Left forelimb (tissue), 1 donor: ENCODE measurements at places on chromosomes 2 and 18.

- no peak for DNase-seq
Observed at GRCh38 chr2:77034445-77034844, 487.7 kb downstream of the LRRTM4 start.

DNA sequence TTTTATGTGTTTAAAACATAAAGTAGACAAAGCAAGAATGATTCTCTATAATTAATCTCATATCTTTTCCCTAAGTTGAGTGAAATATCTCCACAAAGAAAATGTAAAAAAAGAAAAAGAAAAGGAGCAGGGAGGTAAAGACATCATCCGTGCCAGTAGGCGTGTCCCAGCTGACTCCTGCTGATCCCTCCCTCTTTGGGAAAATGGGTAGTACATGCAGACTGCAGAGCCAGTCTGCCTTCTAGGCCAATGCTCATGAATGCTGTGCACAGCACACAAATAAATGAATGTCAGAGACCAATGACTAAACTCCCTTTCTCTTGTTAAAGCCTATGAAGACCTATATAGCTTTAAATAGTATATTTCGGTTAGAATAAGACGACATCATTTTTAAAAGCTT lies 64.7 kb downstream of the RAPH1 start:
- no peak for DNase-seq

DNA sequence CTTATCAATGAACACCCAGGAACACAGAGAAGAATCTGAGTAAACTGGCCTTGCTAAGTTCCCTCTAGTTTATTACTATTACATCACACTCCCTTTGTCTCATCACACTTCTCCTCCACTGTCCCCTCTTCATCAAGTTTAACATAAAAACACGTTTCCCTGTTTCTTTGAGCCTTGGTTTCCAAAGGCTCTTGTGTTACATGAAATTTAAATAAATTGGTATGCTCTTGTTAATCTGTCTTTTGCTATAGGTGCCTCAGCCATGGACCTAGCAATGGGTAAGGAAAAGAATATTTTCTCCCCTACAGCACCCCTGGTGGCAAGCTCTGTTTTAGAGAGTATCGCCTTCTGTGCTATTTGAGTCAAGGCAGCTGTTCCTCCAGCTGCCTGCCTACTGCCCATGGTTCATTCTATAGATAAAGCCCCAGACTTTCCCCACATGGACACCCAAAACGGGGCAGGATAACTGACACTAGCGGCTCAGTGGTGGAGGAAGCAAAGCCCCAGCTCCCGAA lies 31.8 kb downstream of the TGIF1 start:
- no peak for DNase-seq

GRCh38 chr18:79796016-79796415 lies 1.7 kb upstream of the KCNG2 start:
- DNase-seq: no peak

GRCh38 chr2:113041871-113042270 lies 10.8 kb downstream of the IL36B start:
- no peak for DNase-seq

DNA sequence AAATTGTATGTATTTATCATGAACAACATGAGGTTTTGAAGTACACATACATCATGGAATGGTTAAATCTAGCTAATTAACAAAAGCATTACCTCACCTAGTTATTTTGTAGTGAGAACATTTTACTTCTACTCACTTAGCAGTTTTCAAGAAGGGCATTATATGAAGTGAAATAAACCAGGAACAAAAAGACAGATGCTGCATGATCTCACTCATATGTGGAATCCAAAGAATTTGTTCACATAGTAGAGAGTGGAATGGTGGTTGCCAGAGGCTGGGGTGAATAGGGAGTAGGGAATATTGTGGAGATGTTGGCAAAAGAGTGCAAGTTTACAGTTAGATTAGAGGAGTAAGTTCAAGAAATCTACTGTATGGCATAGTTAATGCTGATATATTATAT lies 292.0 kb downstream of the ASXL3 start:
- no peak for DNase-seq

GRCh38 chr2:28643327-28643726 lies 108.3 kb upstream of the PPP1CB start:
- DNase-seq: no peak

GRCh38 chr18:75790111-75790510 lies 362.6 kb upstream of the SMIM21 start:
- no peak for DNase-seq

DNA sequence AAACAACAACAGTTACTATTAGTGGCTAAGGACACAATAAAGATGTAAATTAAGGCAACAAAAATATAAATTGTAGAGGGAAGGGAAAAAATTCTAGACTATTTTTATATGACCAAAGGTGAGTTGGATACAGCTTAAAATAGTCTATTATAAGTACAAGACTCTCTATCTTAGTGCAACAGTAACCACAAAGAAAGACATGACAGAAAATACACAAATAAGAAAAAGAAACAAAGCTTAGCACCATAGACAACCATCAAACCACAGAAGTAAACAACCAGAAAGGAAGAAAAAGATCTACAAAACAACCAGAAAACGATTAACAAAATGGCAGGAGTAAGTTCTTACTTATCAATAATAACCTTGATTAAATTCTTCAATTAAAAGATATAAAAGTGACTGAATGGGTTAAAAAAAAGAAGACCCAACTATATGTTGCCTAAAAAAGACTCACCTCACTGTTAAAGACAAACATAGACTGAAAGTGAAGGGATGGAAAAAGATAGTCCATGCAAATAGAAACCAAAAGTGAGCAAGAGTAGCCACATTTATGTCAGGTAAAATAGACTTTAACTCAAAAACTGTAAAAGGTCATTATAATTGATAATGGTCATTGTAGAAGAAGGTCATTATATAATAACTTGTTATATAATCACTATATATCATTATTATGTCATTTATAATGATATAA lies 62.5 kb downstream of the USP40 start:
- no peak for DNase-seq

DNA sequence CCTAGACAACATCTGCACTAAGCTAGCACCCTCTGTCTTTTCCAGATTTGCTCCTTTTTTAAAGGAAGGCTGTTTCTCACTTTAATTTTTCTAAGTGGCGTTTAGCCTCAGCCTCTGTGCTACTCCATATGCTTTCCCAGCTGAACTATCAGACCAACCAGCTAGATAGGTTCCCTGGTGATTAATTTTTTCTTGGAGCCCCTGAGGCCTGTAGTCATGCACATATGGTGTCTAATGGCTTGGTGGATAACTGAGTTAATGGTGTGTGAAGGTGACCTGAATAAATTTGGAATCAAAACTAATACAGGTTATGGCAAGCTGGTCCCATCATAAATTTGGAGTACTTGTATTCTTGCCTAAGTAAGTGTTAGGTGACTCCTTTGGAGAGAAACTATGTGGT lies 135.5 kb downstream of the MGAT5 start:
- DNase-seq: no peak

GRCh38 chr18:25223211-25223610 lies 128.8 kb downstream of the ZNF521 start:
- no peak for DNase-seq

- DNase-seq: no peak
Observed at GRCh38 chr2:202604699-202605098, 30.1 kb upstream of the FAM117B start.

DNA sequence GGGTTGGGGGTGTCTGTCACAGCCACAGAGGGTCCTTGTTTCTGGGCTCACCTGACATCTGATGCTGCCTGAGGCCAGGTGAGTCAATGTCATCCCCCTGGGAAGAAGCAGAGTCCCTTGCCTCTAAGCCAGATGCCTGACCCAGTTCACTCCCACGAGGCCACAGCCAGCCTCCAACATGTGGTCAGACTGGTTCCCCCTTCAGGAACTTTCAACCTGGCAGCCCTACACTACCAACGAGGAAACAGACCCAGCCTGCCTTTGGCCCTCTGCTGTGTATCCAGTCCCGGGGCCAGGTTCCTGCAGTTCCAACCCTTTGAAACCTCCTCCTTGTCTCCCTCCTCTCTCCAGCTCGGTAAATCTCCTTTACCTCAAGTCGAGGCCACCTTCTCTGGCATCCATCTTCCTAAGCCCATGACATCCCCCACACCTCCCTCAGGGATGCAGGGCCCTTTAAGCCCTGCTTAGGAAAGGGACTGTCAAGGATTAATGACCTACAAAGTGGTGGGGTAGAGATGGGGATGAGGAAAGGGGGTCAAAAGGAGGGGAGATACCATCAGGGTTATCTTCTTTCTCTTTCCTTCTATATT lies 49.2 kb upstream of the SMAD2 start:
- no peak for DNase-seq

DNA sequence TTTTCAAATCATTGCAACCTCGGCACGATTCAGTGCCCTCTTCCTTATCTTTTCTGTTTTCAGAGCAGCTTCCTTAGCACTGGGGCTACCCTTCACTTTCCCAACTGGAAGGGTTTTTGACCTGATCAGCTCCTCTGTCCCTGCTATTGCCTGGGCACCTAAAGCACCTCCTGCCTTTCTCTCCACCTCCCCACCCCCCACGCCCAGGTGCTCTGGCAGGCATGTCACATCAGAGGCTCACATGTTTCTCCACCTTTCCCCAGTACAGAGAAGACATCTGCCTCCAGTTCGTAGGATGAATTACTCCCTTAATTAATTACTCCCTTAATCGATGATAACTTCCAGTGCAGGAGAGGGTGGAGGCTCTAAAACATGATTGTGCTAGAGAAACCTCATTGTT lies 88.7 kb upstream of the LCLAT1 start:
- DNase-seq: no peak

DNA sequence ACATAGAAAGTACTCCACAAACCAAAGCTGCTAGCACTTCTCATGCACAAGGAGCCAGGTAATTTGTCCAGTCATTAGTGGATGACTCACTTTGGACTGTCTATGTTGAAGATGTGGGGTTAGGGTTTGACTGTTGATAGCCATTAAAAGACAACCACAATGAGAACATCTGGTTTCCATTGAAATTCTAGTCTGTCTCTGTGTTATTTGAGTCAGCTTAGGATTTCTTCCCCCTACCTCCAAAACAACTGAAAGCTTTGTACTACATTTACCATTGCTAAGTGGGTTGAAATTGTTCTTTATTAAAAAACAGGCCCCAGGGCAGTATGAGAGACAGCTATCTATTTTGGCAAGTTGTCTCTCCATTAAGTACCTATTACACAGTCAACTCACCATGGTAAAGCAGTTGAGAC lies 50.2 kb upstream of the ANKRD44 start:
- no peak for DNase-seq

- no peak for DNase-seq
Observed at GRCh38 chr2:231163414-231164095, 34.9 kb upstream of the ARMC9 start.

- DNase-seq: no peak
Observed at GRCh38 chr2:53508667-53509066, 258.9 kb upstream of the CHAC2 start.

DNA sequence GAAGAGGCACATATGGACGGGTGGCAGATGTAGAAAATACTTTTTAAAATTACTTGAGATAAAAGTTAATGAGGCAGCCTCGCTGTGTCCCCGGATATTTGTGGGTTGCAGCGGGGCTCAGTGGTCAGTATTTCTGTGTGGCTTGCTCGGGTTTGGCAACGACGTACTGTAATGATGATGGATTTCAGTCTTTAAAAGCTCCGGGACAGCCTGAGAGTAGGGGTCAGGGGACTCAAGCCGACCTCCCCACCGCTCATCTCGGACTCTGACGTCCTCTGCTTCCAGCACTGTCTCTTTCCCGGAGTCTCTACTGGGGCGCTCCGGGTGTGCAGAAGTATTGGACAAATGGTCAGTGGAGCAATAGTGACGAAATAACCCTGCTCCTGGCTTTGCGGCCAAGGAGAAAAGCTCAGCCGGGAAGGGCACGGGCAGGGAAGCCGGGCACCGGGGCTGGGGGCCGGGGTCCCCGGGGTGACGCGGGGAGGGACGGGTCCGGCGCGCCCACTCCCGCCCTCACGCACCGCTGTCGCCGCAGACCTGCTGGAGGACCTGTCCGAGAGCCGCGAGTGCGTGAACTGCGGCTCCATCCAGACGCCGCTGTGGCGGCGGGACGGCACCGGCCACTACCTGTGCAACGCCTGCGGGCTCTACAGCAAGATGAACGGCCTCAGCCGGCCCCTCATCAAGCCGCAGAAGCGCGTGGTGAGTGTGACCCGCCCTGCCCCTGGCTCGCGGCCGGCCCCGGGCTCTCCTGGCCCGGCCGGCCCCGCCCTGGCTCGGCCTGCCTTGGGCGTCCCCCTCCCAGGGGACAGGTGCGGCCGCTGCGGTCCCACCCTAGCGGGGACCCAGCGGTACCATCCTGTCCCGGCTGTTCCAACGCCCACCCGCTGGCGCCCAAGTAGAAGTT lies 7.3 kb downstream of the GATA6 start:
- no peak for DNase-seq

GRCh38 chr2:54422072-54422581 lies 34.0 kb upstream of the SPTBN1 start:
- DNase-seq: no peak

- DNase-seq: no peak
Observed at GRCh38 chr2:12061286-12062052, 315.0 kb downstream of the LPIN1 start.

DNA sequence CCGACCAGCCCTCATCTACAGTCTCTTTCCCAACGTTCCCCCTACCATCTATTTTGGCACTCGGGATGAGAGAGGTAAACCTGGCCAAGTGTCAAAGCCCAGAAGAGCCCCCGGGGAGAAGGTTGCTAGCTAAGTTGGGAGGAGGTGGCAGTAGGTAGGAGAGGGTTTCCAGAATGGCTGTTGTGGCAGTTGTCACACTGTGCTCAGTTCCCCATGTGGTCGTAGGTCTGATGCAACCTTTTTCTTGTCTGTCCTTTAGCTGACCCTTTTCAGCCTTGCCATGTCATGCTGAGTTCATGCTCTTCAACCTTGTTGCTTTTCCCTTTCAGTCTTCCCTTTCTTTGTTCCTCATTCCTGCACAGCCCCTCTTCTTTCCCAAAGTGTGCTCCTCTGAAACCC lies 34.5 kb downstream of the TTLL4 start:
- no peak for DNase-seq

DNA sequence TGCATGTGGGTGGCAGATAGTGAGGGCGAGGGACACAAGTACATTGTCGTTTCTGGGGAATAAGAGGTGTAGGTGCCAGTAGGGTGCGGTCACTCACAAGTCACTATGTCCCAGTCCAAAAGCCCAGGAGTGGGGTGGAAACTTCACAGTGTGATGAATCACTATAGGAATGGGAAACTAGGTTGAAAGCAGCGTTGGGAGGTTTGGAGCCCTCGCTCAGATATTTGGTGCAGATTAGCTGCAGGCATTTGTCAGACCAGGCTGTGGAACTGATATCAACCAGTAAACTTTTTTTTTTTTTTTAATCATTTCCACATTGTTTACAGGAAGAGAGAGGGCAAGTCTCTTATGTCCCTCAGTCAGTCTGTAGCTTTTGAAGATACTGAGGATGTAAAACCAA lies 121.8 kb downstream of the CERS6 start:
- no peak for DNase-seq

GRCh38 chr2:110657724-110658305 lies 20.0 kb downstream of the BUB1 start:
- no peak for DNase-seq

- no peak for DNase-seq
Observed at GRCh38 chr2:41216978-41217377, 765.1 kb upstream of the SLC8A1 start.

GRCh38 chr18:54717673-54718407 lies 110.4 kb upstream of the RAB27B start:
- DNase-seq: no peak
